ENCODE measurements at places on chromosomes 16 and 17.

DNA sequence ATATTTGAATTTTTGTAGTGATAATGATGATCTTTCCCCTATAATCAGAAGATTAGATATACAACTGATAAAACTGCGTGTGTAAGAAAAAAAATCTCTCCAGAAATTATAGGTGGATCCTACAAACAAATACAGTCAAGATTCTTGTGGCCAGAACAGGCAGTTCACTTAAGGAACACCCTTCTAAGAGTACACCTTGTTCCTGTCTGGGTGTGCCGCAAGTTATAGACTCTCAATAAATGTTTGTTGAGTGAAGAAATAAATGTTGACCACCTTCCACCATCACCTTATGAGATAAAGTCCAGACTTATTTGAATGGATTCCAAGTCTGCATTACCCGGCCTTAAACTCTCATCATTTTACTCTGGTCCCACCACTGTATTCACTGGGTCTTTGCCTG, 45.7 kb upstream of the SCNN1B start:
- no peak for DNase-seq

GRCh38 chr16:74736531-74737157, 36.0 kb upstream of the MLKL start:
- DNase-seq = no peak

DNA sequence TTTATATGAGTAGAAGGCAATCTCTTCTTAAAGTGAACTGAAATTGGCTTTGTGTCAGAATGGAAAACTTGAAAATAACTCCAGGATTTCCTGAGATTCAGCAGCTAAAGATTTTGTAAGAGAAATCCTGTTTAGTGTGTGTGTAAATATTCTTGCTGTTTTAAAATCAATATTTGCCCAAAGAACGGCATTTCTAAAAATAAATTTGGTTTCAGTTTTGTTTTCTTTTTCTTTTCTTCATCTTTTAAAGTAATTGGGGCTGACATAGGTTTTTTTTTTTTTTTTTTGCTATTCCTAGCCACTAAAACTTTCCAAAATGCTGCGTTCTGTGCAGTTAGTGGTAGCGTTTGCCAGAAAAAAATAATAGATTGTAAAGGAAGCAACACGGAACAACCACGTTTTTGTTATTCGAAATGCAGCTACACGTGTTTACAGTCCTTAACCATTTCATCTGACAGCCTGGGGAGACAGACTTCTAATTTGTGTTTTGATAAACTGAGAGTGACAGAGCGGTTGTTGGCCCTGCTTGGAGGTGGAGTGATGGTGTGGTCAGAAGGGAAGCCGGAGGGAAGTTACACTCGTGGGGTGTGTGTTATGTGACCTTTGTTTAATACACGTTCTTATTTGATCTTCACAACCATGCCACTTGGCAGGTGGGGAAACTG, 21.6 kb upstream of the SMPD3 start:
- DNase-seq = peak; percentile 19

DNA sequence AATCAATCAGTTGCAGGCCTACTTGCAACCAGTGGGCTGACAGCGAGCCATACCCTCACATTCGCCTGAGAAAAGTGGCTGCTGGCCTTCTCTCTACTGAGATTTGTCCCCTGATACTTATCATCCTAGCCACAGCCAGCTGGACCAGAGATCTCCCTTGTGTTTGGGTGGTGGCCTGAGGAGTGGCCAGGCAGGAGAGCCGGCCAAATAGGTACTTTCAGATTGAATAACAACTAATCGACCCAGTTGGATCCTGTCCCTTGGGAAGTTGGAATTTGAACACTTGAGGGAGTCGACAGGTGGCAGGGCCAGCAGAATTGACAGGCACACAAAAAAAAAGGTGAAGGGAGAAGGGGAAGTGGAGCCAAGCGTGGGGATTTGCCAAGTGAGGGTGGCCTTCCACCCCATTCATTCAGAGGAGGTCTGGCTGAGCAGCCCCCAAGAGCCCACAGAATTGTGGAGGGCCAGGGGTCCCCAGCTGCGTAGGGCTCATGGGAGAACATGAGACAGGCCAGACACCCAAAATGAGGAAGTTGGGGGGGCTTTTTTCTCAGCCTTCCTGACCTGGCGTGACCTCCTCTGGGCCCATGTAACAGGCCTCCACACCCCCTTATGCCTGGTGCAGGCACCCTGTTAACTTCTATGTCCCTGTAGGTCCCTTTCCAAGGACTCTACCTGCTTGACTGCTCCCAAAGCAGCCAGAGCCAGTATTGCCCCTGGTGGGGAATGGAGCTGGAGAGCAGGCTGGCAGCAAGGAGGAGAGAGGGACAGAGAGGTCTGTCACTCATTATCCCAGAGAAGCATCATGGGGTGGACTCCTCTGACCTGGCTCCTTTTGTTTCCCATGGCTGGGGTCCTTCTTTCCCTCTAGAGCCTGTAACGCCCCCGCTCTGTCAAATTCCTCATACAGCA, 2.9 kb upstream of the RANGRF start:
- no peak for DNase-seq

DNA sequence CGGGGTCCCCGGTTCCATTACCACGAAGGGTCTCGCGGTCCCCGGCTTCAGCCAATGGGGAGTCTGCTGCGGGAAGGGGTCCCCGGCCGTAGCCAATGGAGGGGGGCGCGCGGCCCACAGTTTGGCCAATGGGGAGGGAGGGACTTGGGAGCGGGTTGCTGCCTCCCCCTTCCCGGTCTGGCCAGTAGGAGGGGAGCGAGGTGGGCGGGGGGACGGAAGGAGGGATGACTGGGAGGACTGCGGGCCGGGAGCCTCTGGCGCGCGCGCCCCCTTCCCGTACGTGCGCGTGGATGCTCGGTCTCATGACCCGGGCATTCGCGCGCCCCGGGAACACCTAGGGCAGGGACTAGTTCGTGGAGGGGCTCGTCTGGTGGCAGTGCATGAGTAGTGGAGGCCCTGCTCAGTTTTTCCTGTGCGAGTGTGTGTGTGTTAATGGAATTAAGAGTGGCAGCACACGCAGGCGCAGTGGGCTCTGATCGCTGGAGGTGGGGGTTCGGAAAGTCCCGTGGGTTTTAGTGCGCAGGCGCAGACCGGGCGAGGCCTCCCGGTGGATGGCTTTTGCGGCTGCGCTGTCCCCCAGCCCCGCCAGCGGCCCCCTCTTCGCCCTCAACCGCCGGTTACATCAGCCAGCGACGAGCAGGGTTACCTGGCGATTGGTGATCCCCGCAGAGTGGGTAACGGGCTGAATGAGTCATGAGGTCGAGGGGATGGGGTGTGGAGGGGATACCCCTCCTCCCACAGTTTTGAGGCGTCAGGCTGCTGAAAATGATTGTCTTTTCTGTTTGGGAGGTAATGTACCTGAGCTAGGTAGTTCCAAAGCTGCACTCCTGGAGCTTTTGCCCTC, 1.3 kb downstream of the ATXN2L start:
- peak; percentile 97 for DNase-seq

GRCh38 chr17:39676198-39676819, 8.1 kb downstream of the PNMT start:
- peak; percentile 71 for DNase-seq

DNA sequence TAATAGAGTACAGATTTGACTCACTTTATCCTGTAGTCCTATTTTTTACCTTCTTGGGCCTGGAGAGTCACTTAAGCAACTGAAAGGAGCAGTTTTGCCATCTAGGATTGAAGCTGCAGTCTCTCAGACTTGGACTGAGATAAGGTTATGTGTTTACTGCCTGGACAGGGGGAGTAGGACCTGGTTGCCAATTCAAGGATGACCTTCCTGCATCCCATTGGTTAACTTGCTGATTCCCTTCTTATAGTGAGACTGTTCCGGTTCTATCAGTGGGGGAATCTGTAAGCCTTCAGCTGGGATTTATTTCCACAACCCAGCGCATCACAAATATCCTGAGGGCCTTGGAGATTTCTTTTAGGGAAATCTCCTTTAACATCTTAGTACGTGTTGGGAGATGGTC, 2.9 kb downstream of the UBN1 start:
- no peak for DNase-seq

- no peak for DNase-seq
These were observed 410.8 kb downstream of the CDH11 start for GRCh38 chr16:64711026-64711425.

GRCh38 chr16:80175011-80175410, 365.8 kb upstream of the DYNLRB2 start:
- DNase-seq = no peak

DNA sequence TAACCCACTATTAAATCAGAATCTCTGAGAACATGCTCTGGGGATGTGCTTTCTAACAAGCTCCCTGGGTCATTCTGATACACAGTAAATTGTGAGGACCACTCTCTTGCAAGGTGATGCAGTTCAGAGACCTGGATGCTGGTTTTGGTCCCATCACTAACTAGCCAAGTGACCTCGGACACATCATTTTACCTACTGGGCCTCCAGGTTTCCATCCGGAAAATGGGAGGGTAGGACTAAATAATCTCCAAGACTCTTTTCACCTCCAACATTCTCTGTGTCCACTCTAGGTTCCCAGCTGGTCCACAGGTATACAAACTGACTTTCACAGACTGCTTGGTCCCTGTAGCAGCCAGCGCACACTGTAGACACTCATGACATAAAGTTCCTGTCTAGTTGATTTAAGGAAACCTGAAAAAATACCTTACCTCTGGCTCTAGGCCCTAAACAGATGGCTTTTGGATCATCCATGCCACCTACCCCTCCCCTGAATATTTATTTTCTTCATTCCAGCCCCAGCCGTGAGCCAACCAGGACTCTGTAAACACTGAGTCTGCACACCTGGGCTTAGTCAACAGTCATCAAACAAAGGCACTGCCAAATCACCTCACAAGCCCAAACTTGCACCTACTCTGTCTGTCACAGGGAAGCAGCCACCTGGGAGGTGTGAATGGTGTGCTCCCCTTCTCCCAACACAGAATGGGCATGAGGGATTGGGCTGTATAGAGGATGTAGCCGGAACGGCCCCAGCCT, 51.3 kb upstream of the MRPS23 start:
- DNase-seq = no peak

- peak; percentile 87 for DNase-seq
These were observed 19.6 kb upstream of the KANSL1 start for GRCh38 chr17:46212634-46213435.

DNA sequence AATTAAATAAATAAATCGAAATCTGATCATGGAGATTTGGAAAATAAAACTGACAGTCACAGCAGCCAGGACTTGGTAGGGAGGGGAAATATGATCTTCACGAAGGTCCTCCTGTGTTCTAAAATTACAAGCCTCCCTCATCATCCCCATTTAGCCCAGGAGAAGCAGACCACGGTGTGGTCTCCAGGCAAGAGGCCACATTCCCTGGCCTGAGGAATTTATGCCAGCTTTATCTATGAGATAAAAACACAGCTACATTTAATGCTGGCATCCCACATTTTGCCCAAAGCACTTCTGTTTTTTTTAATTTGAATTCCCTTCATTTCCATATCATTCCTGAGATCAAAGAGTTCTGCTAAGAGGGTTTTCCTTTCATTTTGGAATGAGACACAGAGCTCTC, 43.2 kb downstream of the ABCC12 start:
- no peak for DNase-seq

- no peak for DNase-seq
These were observed 30.7 kb upstream of the ZNF423 start for GRCh38 chr16:49886554-49887094.

- no peak for DNase-seq
These were observed 39.2 kb upstream of the USP22 start for GRCh38 chr17:21082001-21082436.

DNA sequence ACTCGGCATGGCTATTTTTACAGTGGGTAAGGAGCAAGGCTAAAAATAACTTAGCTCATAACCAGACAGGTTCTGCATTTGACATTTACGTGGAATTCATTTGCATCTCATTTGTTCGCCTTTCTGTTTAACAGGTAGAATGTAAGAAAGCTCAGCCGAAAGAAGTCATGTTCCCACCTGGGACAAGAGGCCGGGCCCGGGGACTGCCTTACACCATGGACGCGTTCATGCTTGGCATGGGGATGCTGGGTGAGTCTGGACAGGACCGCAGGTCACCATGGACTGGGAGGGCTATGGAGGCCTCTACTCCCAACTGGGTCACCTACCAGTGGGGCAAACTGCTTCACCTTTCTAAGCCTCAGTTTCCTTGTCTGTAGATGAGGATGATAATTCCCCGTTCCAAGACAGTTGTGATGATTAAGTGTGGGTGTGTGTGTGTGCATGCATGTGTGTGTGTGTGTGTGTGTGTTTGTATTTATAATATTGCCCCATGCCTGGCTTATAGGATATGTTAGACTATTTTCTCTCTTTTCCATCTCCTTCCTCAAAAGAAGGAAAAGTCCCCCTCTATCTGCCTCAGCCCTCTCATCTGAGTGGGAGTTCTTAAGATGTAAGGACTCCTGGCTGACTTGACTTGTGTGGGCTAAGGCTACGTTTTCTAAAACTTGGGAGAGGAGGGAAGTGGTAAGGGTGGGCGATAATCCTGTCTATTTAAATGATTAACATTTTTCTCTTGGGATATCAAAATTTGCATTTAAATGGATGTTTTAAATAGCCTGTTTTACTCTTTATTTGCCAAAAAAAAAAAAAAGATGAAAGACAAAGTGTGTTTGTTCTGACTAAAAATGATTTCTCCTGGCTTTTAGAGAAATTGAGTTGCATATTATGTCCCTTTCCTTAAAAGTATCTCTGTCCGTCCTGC, 129.0 kb downstream of the CCDC182 start:
- no peak for DNase-seq

- DNase-seq = no peak
These were observed 3.3 kb downstream of the NLRP1 start for GRCh38 chr17:5580969-5581368.

- DNase-seq = no peak
These were observed 94.1 kb upstream of the XYLT1 start for GRCh38 chr16:17564856-17565255.

- DNase-seq = no peak
These were observed 13.4 kb downstream of the CMC2 start for GRCh38 chr16:80993307-80993706.

DNA sequence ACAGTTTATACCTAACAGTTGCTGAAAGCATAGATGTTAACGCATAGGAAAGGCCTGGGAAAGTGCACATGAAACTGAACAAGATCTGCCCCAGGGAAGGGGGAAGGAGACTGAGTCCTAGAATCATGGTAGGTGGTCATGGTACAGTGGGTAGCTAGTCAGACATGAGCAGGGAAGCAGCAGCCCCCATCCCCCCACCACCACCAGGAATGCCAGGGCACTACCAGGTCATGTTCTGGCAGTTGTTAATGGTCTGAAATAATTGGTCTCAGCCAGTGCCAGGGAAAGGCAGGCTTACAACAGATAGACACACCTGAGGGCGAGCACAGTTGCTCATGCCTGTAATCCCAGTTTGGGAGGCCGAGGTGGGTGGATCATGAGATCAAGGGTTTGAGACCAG, 185.2 kb downstream of the CPPED1 start:
- no peak for DNase-seq

- DNase-seq = no peak
These were observed 33.3 kb downstream of the CCDC42 start for GRCh38 chr17:8711291-8711690.

- no peak for DNase-seq
These were observed 15.5 kb downstream of the ADGRG1 start for GRCh38 chr16:57643910-57644309.

Data from CD4-positive, alpha-beta T cell treated with Interleukin-4 for 1 hour (primary cell).